ENCODE measurements at places on chromosomes 5 and 9.

- DNase-seq, result no peak
These were observed 52.9 kb upstream of the ZNF366 start for GRCh38 chr5:72559866-72560766.

- DNase-seq, result no peak
These were observed 28.1 kb downstream of the RIGI start for GRCh38 chr9:32497921-32498320.

- DNase-seq, result no peak
These were observed 398.2 kb downstream of the NFIB start for GRCh38 chr9:13915591-13916301.

DNA sequence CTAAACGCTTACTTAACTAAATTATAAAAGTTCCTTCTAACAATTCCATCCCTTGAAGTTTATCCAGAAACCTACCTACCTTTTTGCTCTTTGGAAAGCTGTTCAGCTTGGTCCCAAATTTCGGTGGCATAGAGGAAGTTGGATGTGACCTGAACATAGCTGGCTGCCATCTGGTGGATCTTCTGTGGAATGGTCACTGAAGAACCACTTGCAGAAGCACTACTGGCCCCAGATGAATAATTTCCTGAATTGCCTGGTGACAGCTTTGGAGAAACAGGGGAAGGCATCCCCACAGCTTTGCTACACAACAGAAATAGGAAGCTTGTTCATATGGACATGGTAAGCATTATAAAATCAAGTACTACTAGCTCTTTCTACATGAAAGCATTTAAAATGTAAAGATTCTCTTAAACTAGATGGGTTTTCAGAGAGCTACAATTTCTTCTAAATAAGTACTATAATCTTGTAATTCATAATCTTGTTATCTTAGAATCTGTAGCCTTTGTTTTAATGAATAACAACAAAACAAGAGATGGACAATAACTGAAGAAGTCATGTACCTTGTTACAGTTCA lies 9.9 kb downstream of the LEAP2 start:
- DNase-seq, result peak; percentile 42

DNA sequence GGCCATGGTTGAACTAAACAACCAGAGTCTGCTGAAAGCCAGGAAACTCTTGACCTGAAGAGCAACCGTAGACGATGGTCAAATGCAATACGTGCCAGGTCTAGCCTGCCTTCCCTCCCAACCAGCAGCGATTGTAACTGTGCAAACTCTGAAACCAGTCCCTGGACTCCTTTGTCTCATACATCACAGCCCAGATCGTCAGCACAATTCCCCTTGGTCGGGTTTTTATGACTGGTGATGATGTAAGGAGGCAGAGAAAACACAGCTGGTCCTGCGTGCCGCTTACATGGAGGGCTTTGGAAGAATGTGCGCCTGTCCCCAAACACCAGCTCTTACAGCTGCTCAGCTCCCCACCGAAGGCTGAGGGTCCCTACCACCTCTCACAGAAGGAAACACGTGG lies 24.6 kb downstream of the SMIM23 start:
- DNase-seq, result no peak

DNA sequence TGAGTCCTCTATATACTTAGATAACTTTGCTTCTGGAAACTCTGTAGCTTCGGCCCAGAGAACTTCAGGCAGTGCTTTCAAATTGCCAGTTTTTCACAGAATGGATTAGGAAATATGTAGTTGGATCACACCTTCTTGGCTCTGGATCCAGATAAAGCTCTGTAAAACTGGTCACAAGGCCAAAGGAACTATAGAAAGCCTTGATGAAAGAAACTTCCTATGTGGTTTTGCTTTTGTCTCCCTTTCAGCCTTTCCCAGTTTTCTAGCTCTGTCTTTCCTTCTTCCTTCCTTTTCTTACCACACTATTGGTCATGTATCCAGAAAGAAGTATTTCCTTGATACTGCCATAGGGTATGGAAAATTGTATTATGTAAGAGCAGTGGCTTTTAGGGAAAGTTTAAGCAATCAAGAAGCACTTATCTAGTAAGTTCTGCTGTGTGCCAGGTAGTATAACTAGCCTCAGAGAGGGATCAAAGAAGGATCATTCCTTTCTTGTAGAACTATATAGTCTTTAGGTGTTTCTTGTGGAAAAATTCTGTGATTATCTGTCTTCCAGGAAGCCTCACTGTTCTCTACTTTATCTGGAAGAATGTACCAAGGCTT lies 6.3 kb downstream of the GPR21 start:
- no peak for DNase-seq

- DNase-seq, result no peak
These were observed 15.0 kb downstream of the MAMDC2 start for GRCh38 chr9:70058569-70059116.

DNA sequence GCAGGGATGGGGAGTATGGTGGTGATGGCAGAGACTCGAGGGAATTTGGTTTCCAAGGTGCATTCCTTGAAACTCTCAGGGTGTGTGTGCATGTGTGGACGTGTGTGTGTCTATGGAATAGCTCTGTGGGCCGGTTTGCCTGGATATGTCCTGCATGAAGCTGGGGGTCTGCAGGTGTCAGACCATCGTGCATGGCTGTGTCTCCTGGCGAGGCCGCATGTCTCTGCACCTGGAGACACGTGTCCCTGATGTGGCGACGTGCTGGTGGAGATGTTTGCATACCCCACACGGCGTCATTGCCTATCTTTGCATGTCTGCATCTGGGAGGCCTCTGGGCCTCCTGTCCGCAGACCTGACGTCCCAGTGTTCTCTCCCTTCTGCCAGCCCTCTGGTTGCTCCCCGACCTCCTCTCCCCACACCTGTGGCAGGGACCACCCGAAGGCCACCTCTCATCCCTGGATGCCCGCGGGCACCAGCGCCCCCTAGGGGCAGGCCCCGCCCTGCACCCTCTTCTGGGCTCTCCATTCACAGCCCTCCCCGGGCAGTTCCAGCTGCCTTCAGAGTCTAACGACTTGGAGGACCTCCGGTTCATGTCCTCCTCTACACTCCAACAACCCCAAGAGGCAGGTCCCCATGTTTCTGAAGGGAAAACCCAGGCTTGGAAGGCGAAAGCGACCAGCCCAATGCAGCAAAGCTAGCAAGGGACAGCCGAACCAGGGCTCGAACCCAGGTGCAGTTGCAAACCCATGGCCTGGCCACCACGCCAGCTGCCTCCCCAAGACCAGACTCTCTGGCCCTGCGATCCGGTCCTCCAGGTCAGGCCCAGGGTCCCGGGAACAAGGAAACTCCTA lies 88.6 kb downstream of the LMX1B start:
- DNase-seq, result no peak

- no peak for DNase-seq
These were observed 63.2 kb downstream of the COL27A1 start for GRCh38 chr9:114218264-114219120.

- peak; percentile 25 for DNase-seq
These were observed 66.6 kb upstream of the NR3C1 start for GRCh38 chr5:143470120-143470519.

DNA sequence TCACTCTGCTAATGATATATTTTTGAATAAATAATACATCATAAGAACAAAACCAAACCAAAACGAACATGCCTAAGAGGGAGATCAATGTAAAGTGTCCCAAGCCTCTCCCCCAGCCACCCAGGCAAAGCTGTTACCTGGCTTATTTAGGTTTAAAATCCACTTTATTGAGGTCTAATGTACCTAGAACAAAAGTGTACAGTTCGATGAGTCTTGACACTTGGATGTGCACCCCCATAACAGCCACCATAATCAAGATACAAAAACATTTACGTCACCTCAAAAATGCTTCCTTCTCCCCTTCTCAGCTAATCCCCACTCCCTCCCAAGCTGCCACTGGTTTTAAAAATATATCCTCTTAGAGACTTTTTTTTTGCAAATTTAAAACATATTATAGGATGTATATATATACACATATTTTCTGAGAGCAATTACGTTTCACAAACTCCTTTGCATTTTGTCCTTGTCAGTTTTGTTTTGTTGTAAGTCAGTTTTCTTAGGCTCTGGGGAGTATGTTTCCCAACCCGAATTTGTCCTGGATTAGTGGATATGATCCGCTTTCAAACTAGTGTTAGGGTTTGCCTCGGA lies 8.3 kb upstream of the NKX2-5 start:
- DNase-seq, result no peak

All from Caki2 (cell line).